ENCODE measurements at places on chromosomes 11 and 22.

GRCh38 chr22:27124351-27124966 is 467.1 kb downstream of the MIAT start:
- no peak for DNase-seq

DNA sequence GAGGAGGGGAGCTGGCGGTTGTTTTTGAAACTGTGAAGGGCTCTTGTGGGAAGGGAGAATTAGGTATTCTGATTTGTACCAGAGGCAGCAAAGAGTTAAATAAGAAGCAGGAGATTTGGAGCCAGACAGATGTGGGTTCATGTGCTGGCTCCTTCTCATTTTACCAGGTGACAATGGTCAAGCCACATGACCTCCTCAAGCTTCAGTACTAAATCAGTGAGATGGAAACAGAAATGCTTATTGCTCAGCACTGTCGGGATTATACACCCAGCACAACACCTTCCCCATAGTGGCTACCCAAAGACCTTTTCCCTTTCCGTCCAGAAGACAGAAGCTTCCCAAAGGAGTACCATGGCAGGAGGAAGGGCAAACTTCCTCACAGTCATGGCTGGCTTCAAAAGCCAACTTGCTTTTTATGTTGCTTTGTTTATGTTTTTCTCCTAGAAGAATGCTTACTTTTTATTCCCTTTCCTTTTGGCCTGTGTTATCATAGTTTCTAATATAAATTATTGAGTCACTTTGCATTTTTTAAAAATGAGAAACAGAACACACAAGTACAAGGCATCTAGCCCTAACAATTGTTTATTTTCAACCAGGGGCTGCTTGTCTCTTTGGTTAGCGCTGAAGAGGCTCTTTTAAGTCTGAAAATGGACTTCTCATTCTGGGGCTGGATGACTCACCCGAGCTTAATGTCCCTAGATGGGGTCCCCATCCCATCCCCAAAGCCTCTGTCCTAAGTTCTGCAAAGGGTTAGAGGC is 181.5 kb upstream of the ZBED5 start:
- no peak for DNase-seq

DNA sequence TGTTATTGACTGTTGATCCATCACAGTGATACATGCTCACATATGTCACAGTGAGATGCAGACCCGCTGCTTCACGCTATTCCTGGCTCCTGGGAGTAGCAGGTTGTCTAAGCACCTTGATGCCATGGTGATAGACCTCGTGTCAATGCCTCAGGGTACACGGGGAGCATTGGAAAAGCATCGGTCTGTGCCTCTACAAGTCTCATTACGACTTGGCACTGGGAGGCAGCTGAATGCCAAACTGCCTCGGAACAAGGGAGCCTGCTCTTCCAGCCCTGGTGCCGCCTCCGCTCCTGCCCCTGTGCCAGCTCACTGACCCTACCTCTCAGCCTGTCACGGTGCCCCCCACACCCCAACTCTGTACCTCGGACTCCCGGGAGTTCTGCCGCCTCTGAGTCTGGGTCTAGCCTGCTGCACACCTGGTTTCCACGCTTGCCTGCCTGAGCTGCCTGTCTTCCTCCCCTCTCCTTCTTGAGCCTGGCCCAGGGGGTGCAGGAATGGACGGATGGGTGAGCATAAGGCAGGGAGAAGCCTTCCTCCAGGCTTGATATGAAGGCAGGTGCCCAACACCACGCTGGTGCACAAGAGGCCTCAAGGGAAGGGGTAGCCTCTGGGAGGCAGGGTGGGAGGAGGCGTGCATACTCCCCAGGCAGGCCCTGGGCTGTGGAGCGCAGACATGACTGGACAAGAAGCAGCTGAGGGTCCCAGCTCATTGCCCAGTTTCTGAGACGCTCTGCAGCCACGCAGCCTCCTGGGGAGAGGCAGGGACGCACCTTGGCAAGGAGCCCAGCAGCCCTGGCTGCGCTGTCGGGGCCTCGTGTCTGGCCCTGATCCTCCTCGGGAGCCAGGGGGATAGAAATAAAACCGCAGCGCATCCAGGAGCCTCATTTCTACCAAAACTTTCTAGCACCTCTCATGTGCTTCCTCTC is 1.8 kb upstream of the NFAM1 start:
- DNase-seq: no peak

GRCh38 chr22:36220451-36220921 is 18.8 kb downstream of the APOL2 start:
- peak; percentile 68 for DNase-seq

DNA sequence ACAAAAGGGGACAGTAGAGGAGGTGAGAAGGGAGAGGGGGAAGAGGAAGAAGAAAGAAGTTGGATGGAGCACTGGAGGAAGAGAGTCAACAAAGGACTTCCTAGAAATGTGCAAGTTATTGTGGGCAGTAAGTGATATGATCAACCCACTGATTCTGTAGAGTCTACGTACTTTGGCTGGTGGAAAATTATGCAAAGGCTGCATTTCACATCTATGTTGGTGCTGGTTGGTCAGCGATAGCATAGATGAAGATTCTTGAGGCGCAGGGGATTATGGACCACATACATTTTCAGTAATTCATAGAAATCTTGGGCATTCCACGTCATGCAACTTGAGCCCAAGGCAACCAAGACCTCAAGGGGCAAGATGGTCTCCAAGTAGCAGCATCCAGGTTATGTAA is 12.6 kb upstream of the BIRC3 start:
- DNase-seq: no peak

DNA sequence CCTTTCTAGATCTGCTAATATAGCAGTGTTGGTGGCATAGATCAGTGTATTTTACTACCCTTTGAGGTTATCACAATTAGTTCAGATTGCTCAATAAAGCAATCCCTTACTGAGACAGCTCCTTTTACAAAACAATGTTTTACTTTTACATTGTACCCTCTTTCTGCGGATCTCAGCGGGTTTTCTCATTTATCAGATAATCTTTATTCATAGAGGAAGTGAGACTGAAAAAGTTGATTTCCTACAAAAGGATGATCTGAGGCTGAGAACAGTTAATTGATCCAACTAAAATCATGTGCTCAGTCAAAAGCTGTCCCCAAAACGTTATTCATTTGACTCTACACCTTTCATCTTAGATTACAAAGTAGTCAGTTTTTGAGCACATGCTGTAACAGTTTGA is 2319.9 kb downstream of the LRRC4C start:
- DNase-seq: no peak
